ENCODE measurements at places on chromosomes 5 and 9.

DNA sequence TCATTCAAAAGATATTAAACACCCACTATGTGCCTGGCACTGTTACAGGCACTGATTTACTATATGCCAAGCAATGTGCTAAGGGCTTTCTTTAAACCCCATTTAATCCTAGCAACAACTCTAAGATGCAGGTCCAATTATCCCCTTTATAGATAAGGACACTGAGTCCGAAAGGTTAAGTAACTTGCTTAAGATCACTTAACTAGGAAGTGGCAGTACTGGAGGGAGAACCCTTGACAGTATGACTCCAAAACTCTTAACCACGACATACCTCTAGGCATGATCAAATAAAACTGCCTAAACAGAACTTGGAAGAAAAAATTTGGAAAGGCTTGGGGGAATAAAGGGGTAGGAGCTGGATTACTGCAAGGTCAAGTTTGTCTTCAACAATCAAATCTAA is 1.7 kb downstream of the RAB14 start:
- no peak for DNase-seq

DNA sequence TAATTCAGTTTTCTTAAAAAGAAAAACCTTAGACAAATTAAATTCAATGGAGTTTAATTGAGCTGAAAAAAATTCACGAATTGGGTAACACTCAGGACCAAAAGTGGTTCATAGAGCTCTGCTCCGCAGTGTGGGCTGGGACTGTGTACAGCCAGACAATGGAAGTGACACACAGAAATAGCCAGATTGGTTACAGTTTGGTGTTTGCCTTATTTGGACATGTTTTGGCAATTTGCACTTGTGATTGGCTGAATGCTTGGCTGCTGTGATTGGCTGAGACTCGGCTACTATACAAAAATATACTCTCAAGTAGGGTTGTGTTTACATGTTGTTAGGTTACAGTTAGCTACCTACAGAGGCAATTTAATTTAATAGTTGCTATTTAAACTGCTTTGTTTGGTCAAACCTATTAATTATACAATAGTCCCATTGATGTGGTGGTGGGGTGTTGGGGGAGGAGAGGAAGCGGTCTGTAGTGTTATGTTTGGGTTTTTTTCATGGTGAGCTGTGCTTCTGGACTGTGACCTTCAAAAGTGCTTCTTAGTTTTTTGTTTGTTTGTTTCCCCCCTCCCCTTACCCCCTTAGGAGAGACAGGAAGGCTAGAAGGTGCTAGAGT is 95.2 kb downstream of the CNTLN start:
- no peak for DNase-seq

DNA sequence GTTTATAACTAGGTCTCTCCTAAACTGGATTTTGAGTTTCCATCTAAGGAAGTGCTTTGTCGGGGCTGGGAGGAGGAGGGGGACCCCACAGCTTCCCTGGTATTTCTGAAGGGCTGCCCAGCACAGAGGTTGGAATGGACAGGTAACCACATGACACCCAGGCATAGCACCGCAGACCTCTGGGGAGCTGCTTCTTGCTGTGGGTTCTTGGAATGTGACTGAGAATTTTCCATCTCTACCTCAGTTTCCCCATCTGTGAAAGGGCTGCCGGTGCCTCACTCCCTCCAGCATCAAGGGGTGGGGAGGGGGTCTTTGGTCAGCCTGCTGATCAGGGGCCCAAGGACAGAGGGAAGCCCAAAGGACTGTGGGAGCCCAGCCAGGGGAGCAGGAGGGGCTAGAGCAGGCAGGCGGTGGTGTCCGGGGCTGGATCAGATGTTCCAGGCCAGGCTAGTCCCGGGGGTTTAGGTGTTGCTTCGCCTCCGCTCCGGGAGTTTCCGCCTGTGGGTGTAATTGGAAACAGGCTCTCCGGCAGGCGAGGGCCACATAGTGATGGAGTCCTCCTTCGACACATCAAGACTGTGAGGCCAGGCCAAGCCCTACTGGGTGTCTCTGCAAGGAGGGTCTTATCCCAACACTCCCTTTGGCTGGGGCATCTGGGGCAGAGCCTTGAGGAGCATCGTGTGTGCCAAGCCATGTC is 3.3 kb downstream of the OLFML2A start:
- no peak for DNase-seq

DNA sequence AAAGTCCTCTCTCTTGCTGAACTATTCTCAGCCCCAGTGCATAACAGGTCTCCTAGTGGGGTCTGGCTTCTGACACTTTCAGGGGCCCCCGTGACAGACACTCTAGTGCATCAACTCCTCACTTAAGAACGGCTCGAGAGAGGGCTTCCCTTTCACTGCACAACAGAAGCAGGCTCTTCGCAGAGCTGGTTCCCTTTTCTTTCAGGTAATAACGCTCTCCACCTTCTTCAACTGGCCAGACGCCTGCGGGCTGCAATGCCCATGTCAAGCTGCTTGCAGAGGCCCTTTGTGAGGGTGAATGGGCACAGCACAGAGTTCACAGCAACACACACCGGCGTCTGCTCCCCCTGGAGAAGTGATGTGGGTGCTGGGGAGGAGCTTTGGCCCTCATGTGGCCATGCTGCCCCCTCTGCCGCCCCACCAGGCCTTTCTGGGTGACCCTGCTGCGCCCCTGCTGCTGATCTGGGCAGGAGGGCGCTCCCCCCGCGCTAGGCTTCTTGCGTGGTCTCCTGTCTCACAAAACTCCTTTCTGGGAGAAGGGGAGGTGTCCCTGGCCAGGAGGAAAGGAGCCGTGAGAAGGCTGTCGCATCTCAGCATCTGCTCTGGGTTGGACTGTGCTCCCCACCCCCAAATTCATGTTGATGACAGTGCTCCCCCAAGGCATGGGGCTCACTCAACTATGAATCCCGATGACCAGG is 2.4 kb downstream of the MRPL36 start:
- no peak for DNase-seq

GRCh38 chr5:75522542-75522941 is 10.9 kb downstream of the POLK start:
- no peak for DNase-seq

DNA sequence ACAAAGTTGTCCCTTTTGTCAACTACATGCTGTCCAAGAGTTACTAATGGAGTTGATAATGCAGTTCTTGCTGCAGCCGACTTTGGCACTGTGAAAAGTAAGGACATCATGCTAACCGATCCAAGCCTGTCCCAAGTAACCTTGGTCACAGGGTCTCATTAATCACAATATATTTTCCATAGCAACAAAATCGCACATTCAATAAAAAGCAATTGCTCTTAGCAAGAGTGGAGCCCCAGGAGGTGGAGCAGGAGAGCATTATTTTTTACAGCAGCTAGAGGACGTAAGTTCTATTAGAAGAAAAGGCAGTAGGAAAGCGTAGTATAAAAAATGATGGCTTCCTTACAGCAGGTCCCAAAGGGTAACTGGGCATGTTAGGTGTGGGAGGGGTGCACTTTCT is 570.3 kb downstream of the EBF1 start:
- no peak for DNase-seq

- no peak for DNase-seq
Observed at GRCh38 chr5:144198386-144198785, 27.7 kb downstream of the KCTD16 start.

- no peak for DNase-seq
Observed at GRCh38 chr5:155017610-155018009, 4.1 kb downstream of the KIF4B start.

DNA sequence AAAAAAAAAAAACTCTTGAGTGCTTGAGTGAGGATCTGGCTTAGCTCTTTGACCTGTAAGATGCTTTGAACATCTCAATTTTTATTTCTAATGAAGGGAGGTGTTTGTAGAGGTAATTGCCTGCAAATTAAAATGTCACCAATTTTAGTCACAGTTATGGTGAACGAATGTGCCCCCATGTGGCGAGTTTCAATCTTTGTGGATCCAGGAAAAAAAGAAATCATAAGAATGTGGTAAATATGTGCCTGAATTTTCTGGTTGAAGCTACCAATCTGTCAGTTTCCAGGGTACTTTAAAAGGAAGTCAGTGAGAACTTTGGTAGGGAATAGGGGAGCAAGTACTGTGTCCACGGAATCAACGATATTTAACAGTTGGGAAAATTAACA is 1772.4 kb upstream of the CDH9 start:
- DNase-seq = no peak

- DNase-seq = no peak
Observed at GRCh38 chr9:26983340-26983739, 22.1 kb downstream of the LRRC19 start.

- DNase-seq = no peak
Observed at GRCh38 chr5:149904977-149905376, 39.6 kb downstream of the PDE6A start.

- DNase-seq = no peak
Observed at GRCh38 chr5:102511666-102512065, 12.9 kb upstream of the SLCO6A1 start.

DNA sequence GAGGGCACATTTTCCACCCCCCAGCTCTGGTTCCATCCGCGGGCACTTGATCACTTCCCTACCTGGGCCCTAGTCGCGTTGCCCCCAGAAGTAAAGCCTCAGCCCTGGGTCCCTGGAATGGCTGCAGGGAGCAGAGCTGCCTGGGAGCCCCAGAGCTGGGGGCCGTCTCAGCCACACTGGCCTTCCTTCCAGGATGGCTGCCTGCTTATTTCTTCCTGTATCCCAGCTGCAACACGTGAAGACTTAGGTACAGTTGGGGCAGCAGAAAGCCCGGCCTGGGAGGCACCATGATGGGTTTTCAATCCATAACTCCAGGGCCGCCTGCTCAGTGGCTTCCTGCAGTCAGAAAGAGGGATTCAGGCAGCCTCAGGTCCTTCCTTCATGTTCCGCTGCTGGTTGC is 232.3 kb downstream of the IRX2 start:
- no peak for DNase-seq

GRCh38 chr5:4230471-4230785 is 634.8 kb downstream of the IRX1 start:
- DNase-seq = no peak

Measured in KG1 (cell line).